ENCODE measurements at places on chromosomes 7 and 10.
A peak's percentile ranks its signal among the peaks of the same experiment; 100 is the strongest.

- DNase-seq: no peak
These were observed 16.1 kb upstream of the SLC18A3 start for GRCh38 chr10:49593998-49594397.

- no peak for DNase-seq
These were observed 605.8 kb upstream of the MGMT start for GRCh38 chr10:128861018-128861901.

DNA sequence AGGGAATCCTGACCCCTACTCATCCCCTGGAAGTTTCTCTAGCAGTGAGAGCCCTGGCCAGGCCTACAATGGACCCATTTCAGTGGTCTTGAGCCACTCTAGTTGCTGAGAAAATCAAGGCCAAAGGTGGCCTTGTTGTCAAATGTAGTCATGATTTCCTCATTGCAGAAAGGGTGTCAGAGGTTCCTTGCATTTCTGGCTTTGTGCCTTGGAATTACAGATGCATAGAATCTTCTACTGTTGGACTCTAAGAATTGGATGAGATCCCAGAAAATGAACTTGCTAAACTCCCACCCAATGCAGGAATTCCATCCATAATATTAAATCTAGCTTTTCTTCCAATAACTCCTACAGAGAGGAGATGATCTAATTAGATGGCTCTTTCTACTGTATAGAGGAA is 12.2 kb downstream of the CPA2 start:
- no peak for DNase-seq

- DNase-seq: no peak
These were observed 97.2 kb upstream of the PODXL start for GRCh38 chr7:131653418-131654248.

- DNase-seq: no peak
These were observed 71.9 kb downstream of the WIPF3 start for GRCh38 chr7:29878081-29878688.

DNA sequence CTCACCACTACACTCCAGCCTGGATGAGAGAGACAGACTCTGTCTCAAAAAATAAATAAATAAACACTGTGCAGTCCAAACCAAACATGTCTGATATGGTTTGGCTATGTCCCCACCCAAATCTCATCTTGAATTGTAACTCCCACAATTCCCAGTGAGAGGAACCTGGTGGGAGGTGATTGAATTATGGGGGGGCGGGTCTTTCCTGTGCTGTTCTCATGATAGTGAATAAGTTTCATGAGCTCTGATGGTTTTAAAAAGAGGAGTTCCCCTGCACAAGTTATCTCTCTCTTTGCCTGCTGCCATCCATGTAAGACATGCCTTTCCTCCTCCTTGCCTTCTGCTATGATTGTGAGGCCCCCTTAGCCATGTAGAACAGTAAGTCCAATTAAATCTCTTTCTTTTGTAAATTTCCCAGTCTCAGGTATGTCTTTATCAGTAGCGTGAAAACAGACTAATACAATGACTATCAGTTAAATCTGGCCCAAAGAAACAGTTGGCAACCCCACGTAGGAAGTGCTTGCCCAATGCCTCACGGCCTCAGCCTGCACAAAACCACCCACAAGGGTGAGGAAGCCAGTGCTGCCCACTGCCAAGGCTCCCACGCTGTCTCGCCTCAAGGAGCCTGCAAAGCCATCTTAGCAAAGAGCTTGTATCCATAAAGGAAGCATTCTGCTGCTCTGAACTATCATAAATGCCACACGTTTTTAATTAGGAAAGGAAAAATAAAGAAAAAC is 64.7 kb downstream of the PIK3AP1 start:
- DNase-seq: no peak

GRCh38 chr10:24518981-24519597 is 204.6 kb downstream of the ARHGAP21 start:
- peak; percentile 20 for DNase-seq

DNA sequence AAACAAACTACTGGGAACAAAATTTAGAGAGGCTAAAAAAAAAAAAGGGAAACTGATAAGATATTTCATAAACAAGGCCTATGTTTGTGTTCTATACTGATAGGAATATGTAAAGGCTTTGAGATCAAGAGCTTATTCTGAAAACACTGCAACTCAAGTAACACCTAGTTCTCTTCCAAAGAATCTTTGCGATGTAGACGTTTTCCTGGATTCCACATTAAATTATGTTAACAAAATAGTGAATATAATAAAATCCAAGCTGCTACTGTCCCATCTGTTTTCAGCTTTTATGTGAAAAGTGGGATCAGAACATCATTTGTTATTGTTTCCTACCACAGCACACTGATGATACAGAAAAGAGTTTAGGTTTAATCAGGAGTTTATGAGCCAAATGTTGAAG is 53.0 kb upstream of the RNF148 start:
- no peak for DNase-seq

GRCh38 chr7:17044396-17044795 is 162.6 kb upstream of the AGR3 start:
- no peak for DNase-seq

DNA sequence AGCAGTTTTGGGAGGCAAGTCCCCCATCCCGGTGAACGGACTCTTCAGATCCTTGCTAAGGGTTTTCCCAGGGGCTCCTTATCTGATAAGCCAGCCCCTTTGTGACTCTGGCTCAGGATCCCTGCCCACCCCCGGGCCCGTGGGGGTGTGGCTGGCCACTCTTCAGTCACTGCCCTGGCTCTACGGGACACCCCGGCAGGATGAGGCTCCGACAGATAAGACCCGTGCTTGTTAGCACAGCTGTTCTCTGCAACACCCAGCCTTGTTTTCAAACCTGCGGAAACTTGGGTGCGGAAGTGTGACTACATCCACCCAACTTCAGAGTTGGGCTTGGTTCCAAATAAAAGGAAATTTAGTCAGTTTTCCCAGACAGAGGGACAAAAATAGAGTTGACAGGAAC is 66.7 kb upstream of the PODXL start:
- DNase-seq: no peak

DNA sequence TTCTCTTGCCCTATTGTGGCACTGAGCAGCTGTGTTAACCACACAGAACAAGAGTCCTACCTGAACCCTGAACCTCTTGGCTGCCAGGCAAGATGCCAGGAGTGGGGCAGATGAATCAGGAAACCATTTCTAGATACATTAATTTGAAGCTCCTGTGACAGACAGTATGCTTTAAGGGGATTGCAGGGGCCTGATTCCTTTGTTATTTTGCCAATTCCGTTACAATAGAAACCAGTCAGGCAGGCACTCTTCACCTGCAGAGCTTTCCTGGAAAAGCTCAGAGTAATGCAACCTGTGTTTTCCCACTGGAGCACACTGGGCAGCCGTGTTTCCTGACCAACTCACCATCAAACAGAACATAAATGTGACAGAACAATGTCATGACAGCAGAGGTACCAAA is 233.1 kb downstream of the BMPER start:
- DNase-seq: no peak

GRCh38 chr7:55504093-55504859 is 68.0 kb downstream of the VOPP1 start:
- DNase-seq: no peak

DNA sequence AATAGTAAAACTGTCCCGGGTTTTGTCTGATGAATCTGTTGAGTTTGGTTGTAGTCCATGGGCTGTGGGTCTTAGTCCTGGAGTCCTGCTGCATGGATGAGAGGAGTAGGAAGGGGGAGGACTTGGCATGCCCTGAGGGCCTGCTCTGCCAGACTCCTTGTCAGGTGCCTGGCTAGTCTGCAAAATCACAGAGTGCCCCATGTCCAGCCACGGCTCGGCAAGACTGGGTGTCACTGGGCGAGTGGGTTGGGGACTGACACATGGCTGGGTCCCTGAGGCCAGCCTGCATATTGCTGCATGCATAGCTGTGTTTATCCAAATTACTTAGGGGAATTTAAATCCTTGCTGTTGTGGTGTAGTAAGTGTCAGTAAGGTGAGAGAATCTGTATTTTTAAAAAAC is 9.7 kb downstream of the MINDY4 start:
- DNase-seq: no peak

GRCh38 chr7:126696256-126697038 is 556.3 kb downstream of the GRM8 start:
- no peak for DNase-seq

- DNase-seq: no peak
These were observed at the start of gene WNT2 for GRCh38 chr7:117322741-117323304. TSS of gene WNT2 (minus strand) at chr7:117323058. CDS start at chr7:117322989, 69 bp downstream.

GRCh38 chr10:21490711-21491105 is 34.8 kb downstream of the SKIDA1 start:
- no peak for DNase-seq

GRCh38 chr10:70542565-70542938 is 60.0 kb downstream of the PRF1 start:
- no peak for DNase-seq

- DNase-seq: no peak
These were observed 386.5 kb upstream of the AUTS2 start for GRCh38 chr7:69211739-69212138.

DNA sequence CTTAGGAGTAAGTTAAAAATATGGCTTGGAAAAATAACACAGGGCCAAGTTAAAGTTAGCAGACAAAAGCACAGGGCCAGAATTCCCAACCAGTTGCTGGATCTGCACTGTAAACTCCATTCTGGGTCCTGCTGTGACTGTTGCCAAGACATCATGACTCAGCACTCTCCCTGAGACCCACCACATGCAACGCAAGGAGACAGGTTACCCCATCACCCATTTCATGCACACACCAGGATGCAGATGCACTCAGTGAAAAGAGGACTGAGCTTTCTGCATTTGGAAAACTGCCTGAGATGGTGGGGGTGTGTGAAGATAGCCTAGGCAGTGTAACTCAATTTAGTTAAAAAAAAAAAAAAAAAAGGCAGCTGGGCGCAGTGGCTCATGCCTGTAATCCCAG is 97.6 kb upstream of the ZNF438 start:
- no peak for DNase-seq

DNA sequence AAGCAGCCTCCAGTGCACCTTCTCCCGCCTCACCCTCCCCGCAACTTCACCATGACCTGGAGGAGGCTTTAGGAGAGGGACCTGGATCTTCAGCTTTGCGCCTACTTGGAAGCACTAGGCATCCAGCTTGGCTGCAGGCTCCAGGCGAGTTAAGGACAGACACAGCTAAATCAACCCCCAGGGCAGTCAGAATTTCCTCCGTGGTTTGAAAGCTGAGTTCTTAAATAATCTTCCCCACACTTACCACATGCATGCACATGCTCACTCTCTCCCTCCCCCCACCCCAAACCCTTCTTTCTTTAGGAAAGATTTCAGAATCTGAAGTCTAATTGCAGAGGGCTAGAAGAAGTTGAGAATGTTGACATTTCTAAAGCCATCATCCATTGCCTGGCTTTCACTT is 36.7 kb upstream of the LRRC4 start:
- no peak for DNase-seq

- no peak for DNase-seq
These were observed 58.9 kb downstream of the SH2D4B start for GRCh38 chr10:80596391-80597257.

DNA sequence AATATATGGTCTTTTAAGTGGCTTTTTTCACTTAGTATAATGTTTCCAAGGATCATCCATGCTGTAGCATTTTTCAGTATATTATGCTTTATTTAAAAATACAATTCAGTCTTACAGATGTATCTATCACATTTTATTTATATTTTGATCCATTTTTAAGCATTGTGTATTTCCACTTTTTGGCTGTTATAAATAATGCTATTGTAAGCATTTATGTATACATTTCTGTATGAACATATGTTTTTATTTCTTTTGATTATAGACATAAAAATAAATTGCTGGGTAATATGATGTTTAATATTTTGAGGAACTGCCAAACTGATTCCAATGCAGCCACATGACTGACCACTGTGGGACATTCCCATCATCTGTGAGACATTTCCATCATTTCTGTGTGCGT is 1662.0 kb downstream of the REEP3 start:
- no peak for DNase-seq

All from caudate nucleus (tissue), 63 donors.